ENCODE measurements at places on chromosomes 13 and 19. TPM values are rescaled to one million over a fixed set of nuclear protein-coding genes. Genes with fewer than 3 reads are reported as not detected.

Gene BRCA2
- 6.6 TPM for total RNA-seq

Gene ZFP28
- 5.1 TPM for total RNA-seq

GRCh38 chr13:25168790-25169189 lies 3.3 kb downstream of the AMER2 start:
- peaks cover 16% of the 10 kb centered on the region for H3K4me1 ChIP-seq
- no peak overlapping the region for H3K27ac ChIP-seq
- H3K27me3 ChIP-seq: peaks cover 51% of the 10 kb centered on the region
- no peaks in the 10 kb centered on the region for H3K36me3 ChIP-seq
- DNase-seq: no peak
- H3K4me3 ChIP-seq: no peak overlapping the region

DNA sequence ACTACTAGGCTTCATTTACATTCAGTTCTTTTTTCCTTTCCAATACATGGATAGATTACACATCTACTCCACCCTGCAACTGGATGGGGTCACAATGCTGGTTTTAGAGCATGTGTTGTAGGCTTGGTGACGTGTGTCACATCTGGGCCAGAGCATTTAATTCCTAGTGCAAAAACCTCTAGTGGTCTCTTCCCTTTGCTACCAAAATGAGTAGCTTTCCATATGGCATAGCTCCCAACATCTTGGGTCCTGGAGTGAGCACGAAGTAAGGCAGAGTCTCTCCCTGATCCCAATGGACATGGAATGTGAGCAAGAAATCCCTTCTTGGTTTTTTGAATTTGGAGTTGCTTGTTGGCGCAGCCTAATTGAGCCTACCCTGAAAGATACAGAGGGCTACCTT lies 51.7 kb downstream of the TNFSF11 start:
- no peaks in the 10 kb centered on the region for H3K27me3 ChIP-seq
- no peak overlapping the region for H3K4me3 ChIP-seq
- H3K27ac ChIP-seq: no peak overlapping the region
- DNase-seq: no peak
- H3K4me1 ChIP-seq: no peaks in the 10 kb centered on the region

- DNase-seq: peak; percentile 92
- peaks cover 6% of the 10 kb centered on the region for H3K36me3 ChIP-seq
- peaks cover 52% of the 10 kb centered on the region for H3K27me3 ChIP-seq
- peak within 1 kb of the TSS; percentile 36 for H3K27ac ChIP-seq
Observed at GRCh38 chr19:45498411-45499195, at the start of gene PPM1N. PPM1N (plus strand) TSS chr19:45498443; CDS start chr19:45498473, 30 bp downstream.

Gene B3GNT3
- 1.0 TPM for total RNA-seq

GRCh38 chr13:28161370-28161769 lies 23.0 kb downstream of the PAN3 start:
- peaks cover 33% of the 10 kb centered on the region for H3K4me1 ChIP-seq
- no peak overlapping the region for H3K27ac ChIP-seq
- no peaks in the 10 kb centered on the region for H3K27me3 ChIP-seq
- H3K4me3 ChIP-seq: no peak overlapping the region

Gene PSG7
- total RNA-seq: not detected

DNA sequence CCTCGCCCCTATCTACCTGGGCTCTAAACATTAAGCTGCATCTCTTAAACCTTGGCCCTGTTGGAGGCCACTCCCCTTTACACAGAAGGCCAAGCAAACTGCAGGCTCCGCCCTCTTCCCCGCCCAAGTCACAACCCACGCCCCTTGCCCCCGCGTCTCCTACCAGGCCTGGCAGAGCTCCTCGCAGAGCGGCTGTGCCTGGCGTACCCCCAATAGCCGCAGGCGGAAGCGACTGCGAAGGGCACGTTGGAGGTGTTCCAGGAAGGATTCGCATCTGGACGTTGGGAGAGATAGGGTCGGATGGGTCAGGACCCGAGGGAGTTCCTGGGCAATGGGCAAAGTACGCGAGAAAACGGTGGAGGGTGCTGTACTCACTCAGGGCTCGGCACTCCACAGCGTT lies 5.9 kb downstream of the RTBDN start:
- H3K4me1 ChIP-seq: peaks cover 16% of the 10 kb centered on the region
- H3K27ac ChIP-seq: no peak overlapping the region
- no peak for DNase-seq
- no peak overlapping the region for H3K4me3 ChIP-seq

- H3K27me3 ChIP-seq: peaks cover 10% of the 10 kb centered on the region
- H3K4me3 ChIP-seq: no peak overlapping the region
- H3K4me1 ChIP-seq: no peaks in the 10 kb centered on the region
Observed at GRCh38 chr19:46049597-46049996, 8.8 kb upstream of the IGFL4 start.

Gene ZMYM2
- 96.4 TPM for total RNA-seq

Gene SERPINE3
- total RNA-seq: not detected

DNA sequence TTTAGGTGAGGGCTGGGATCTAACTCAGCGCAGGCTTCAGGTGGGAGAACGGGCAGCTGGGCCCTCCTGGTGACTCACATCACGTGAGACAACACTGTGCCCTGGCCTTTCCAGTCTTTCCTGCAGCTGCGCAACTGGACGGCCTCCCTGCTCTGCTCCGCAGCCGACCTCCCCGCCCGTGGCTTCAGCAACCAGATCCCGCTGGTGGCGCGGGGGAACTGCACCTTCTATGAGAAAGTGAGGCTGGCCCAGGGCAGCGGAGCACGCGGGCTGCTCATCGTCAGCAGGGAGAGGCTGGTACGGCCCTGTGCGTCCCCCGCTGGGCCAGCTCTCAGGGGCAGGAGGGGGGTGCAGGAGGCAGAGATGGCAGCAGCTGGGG lies 8.8 kb downstream of the SPPL2B start:
- no peak for DNase-seq
- no peak overlapping the region for H3K4me3 ChIP-seq
- H3K27ac ChIP-seq: no peak overlapping the region
- H3K4me1 ChIP-seq: peaks cover 16% of the 10 kb centered on the region
- H3K36me3 ChIP-seq: peaks cover 40% of the 10 kb centered on the region

DNA sequence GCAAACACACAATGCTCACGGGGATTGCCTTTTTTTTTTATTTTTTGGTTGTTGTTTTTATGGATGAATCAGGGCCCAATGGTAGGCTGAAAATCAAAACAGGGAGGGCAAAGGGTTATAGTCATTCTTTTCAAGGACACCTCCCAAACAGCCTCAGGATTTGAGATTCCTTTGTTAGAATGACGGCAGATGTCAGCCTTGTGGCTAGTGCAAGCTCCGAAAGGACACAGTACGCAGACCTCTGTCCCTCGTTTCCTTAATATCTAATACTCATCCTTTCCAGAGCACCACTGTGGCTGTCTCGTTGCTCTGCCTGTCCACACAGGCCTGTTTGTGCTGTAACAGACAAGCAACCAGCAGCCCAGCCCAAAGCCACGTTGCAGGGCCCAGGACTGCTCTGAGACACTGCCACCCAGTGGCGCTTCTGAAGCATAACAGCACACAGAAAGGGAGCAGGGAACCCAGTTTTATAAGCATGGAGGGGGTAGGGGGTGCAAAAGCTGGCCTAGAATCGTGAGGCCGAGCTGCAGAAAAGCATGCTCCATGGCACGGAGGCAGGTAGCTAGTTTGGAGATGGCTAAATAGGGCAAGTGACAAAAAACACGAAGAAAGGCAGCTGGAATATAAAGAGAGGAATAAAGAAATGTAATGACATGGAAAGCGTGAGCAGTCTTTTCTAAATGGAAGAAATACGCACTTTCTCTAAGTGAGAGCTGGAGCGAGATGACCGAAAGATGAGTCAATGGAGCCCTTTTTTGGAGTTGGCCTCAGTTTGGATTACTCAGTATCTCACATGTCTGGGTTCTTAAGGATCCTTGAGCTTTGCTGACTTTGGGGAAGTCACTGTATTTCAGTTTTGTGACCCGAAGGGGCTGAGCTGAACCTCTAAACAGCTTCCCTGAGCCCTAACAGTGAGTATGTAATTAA lies 40.7 kb upstream of the MEDAG start:
- no peak overlapping the region for H3K27ac ChIP-seq
- H3K36me3 ChIP-seq: no peaks in the 10 kb centered on the region
- H3K4me3 ChIP-seq: no peak overlapping the region
- no peaks in the 10 kb centered on the region for H3K27me3 ChIP-seq

Gene ACOD1
- not detected for total RNA-seq

DNA sequence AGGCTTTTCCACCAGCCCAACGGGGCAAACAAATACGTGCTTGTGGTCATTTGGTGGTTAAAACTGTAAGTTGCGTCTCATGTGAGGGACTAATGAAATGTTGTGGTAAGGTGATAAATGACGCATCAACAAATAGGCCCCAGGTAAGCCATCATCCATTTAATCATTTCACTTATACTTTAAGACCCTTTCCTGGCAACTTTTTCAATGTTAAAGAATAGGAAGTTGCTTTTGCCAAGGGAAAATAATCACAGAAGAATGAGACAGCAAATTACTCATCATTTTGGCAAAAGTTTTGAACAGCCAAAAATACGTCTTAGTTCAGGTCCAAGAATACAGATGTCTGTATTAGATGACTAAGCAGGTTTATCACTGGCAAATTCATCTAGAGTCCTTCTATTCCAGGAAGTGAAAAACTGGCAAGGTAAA lies 660.4 kb downstream of the SLITRK1 start:
- no peaks in the 10 kb centered on the region for H3K36me3 ChIP-seq
- H3K4me1 ChIP-seq: no peaks in the 10 kb centered on the region
- DNase-seq: no peak
- no peak overlapping the region for H3K4me3 ChIP-seq

Gene ZNF415
- total RNA-seq: 12.8 TPM

DNA sequence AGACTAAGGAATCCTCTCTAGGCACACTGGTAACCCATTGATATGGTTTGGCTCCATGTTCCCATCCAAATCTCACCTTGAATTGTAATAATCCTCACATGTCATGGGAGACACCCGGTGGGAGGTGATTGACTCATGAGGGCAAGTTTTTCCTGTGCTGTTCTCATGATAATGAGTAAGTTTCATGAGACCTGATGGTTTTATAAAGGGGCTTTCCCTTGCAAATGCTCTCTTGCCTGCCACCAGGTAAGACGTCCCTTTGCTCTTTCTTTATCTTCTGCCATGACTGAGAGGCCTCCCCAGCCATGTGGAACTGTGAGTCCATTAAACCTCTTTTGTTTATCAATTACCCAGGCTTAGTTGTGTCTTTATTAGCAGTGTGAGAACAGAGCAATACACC lies 81.4 kb upstream of the GPC6 start:
- no peaks in the 10 kb centered on the region for H3K36me3 ChIP-seq
- DNase-seq: no peak
- no peak overlapping the region for H3K4me3 ChIP-seq
- H3K27me3 ChIP-seq: no peaks in the 10 kb centered on the region

- no peak for DNase-seq
- no peaks in the 10 kb centered on the region for H3K27me3 ChIP-seq
- peaks cover 5% of the 10 kb centered on the region for H3K4me1 ChIP-seq
- no peak overlapping the region for H3K4me3 ChIP-seq
- H3K27ac ChIP-seq: no peak overlapping the region
- peaks cover 65% of the 10 kb centered on the region for H3K36me3 ChIP-seq
Observed at GRCh38 chr19:34399886-34400285, 4.3 kb upstream of the PDCD2L start.

DNA sequence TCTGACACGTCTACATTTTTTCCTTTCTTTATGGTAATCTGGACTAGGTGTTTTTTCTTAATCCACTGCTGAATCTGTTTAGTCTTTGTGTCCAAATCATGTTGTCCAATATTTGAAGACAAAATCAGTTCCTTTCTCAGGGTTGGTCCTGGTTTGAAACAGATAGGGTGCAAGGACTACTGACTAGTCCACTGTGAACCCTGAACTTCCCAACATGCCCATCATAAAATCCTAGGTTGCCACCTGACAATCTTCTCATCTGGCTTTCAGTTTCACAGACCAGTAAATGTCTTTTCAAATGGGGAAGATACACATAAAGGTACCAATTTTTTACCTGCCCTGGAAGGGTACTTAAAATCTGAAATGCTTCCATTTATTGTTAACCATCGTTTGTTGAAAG lies 12.7 kb downstream of the GTF3A start:
- no peak overlapping the region for H3K4me3 ChIP-seq
- H3K4me1 ChIP-seq: peaks cover 10% of the 10 kb centered on the region
- H3K36me3 ChIP-seq: peaks cover 92% of the 10 kb centered on the region
- DNase-seq: no peak

Gene ZC3H13
- total RNA-seq: 52.9 TPM

DNA sequence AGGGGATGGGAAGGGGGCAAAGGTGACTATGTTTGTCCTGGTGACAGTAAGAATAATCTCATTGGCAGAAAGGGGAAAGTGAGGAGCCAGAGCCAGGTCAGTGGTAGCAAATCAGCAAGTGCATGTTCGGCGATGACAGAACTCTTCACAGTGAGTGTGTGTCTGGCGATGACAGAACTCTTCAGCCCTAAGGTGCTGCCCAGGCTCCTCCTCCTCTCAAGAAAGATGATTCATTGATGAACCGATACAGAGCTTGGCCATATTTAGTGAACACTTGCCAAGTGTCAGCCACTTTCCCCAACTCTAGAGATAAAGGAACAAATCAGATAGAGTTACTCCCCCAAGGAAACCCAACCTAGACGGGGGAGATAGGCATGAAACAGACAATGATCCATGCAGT lies 199.3 kb upstream of the UBL3 start:
- no peaks in the 10 kb centered on the region for H3K4me1 ChIP-seq
- H3K27ac ChIP-seq: no peak overlapping the region
- H3K4me3 ChIP-seq: no peak overlapping the region
- no peak for DNase-seq
- H3K27me3 ChIP-seq: no peaks in the 10 kb centered on the region

Gene C19orf73
- total RNA-seq: 0.70 TPM

Gene LRRC4B
- total RNA-seq: 0.26 TPM

DNA sequence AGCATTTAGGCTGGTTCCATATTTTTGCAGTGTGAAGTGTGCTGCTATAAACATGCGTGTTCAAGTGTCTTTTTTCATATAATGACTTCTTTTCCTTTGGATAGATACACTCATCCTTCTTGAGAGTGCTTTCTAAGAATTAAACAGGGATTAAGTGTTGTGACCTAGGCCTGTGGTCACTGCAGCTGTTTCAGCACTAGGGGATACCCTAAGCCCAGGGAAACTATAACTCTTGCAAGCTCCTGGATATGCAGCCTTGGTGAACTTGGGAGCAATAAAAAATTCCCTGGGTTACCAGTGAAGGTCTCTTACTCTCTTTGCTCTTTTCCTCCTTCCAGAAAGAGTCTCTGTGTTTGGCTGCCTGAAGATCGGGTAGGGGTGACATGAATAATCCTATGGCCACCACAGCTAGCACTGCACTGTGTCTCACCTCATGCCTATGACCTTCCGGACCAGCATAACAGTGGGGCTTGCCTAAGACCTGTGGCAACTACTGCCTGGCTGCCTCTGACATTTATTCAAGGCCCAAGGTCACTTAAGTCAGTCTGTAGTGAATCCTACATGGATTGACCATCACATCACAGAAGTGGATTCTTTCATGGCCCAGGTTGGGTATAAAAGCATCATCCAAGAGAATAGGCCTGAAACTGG lies 799.7 kb downstream of the DACH1 start:
- H3K27ac ChIP-seq: no peak overlapping the region
- H3K4me3 ChIP-seq: no peak overlapping the region
- H3K4me1 ChIP-seq: no peaks in the 10 kb centered on the region
- DNase-seq: no peak
- no peaks in the 10 kb centered on the region for H3K27me3 ChIP-seq
- no peaks in the 10 kb centered on the region for H3K36me3 ChIP-seq

Gene SBSN
- not detected for total RNA-seq

Gene PEAK3
- 5.7 TPM for total RNA-seq

Measured in spleen (tissue), 13 donors.